Ureter (tissue), 1 donor: ENCODE measurements at places on chromosomes 2 and 18. TPM values are rescaled to one million over a fixed set of nuclear protein-coding genes. Genes with fewer than 3 reads are reported as not detected.
A peak's percentile ranks its signal among the peaks of the same experiment; 100 is the strongest.

MROH2A gene
- total RNA-seq = 9.3 TPM

NYAP2 gene
- 1.5 TPM for total RNA-seq

DSG4 gene
- not detected for total RNA-seq

SLC9A4 gene
- 23.5 TPM for total RNA-seq

DNA sequence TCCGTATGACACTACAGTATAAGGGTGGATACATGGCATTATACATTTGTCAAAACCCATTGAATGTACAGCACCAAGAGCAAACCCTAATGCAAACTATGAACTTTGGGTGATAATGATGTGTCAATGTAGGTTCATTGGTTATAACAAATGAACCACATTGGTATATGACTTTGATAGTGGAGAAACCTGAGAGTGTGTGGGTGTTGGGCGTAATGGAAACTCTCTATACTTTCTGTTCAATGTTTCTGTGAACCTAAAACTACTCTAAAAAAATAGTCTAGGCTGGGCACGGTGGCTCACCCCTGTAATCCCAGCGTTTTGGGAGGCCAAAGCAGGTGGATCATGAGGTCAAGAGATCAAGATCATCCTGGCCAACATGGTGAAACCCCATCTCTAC, 6.5 kb upstream of the ACTG2 start:
- no peak for DNase-seq

GRCh38 chr2:164363646-164364045, 257.6 kb downstream of the GRB14 start:
- no peak for DNase-seq

GRCh38 chr2:38508311-38509039, 94.3 kb downstream of the HNRNPLL start:
- peak; percentile 90 for DNase-seq

DNA sequence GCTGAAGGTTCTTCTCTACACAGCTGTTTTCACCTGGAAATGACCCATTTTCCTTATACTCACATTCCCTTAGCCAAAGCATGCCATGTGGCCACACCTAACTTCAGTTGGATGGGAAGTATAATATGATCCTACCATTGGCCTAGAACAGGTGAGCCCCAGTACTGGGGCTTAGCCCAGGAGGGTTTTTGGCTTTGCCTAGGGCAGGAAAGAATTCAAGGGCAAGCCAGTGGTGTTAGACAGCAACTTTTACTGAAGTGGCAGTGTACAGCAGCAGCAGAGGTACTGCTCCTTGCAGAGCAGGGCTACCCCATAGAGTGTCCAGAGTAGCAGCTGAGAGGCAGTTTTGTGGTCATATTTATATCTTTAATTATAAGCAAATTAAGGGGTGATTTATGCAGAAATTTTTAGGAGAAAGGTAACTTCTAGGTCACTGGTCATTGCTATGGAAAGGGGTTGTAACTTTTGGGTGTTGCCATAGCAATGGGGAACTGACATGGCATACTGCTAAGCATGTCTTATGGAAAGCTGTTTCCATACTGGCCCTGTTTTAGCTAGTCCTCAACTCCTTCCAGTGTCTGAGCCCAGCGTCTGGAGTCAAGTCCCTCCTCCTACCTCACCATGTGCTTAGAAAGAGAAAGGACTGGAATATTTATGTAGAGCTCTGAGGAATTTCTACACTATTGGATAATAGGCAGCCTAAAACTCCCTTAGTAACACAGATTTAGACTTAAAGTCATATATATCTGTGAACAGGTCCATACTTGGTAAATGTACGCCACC, 109.0 kb upstream of the DTNA start:
- DNase-seq = no peak

GRCh38 chr2:69291004-69291650, 95.9 kb downstream of the GFPT1 start:
- no peak for DNase-seq

DNA sequence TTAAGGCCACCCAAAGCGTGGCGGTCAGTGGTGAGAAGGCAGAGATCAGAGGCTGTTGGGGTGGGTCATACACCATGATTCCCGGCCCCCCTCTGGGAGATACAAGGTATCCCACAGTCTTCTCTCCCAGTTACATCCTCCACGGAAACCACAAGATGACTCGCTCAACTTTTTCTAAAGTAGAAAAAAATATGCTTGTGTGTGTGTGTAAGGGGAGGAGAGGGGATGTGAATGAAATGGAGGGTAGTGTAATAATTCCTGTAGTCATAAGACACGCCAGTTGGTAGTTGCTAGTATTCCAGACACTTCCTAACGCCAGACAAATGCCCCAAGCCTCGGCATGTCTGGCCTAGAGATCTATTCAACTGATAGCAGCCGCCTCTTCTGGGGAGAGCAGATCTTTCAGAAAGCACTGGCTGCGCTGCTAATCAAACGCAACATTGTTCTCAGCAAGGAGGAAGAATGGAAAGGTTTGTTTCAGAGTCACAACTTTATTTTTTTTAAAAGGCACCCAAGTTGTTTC, 143.5 kb downstream of the TGIF1 start:
- no peak for DNase-seq

GRCh38 chr2:8654483-8654882, 27.4 kb upstream of the ID2 start:
- no peak for DNase-seq

DNA sequence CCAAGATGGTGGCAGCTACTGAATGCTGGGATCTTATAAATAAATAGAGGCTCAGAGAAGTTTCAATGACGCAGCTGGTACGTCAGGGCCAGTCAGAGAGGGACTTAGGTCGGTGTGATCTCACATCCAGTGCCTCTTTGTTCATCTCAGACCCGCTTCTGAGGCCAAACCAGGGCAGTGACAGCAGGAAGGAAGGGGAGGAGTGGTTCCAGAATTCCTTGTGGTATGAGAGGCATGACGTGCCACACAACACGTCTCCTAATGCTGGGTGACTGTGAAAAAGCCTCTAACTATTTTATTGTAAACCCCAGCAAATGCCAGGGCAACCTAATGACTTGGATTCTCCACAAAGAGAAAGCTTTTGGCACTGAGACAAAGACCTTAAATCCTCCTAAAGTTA, 423.3 kb downstream of the LPIN1 start:
- no peak for DNase-seq

- no peak for DNase-seq
These were observed 6.5 kb downstream of the PREPL start for GRCh38 chr2:44354761-44355160.

- DNase-seq = no peak
These were observed 577.9 kb upstream of the GCFC2 start for GRCh38 chr2:76288598-76288997.

- no peak for DNase-seq
These were observed 90.8 kb downstream of the FAM124B start for GRCh38 chr2:224310943-224311625.

DNA sequence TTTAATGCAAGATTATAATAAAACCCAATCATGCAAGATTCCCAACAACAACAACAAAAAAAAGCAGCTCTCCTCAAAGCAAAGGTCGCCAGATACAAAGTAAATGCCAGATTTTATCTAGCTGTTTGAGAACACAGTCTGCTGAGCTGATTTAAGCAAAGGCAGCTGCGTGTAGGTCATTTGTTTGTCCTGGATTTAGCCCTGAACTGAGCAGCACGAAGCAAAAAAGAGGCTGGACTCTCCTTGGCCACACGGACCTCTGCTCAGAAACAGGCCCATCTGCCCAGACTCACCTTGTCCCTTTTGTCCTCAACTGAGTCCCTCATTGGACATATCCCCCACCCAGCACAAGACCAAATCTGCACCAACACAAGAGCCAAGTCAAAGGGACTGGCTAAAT, 91.5 kb downstream of the PID1 start:
- no peak for DNase-seq

GRCh38 chr2:102615620-102616436, 3.5 kb upstream of the SLC9A2 start:
- peak; percentile 60 for DNase-seq

DNA sequence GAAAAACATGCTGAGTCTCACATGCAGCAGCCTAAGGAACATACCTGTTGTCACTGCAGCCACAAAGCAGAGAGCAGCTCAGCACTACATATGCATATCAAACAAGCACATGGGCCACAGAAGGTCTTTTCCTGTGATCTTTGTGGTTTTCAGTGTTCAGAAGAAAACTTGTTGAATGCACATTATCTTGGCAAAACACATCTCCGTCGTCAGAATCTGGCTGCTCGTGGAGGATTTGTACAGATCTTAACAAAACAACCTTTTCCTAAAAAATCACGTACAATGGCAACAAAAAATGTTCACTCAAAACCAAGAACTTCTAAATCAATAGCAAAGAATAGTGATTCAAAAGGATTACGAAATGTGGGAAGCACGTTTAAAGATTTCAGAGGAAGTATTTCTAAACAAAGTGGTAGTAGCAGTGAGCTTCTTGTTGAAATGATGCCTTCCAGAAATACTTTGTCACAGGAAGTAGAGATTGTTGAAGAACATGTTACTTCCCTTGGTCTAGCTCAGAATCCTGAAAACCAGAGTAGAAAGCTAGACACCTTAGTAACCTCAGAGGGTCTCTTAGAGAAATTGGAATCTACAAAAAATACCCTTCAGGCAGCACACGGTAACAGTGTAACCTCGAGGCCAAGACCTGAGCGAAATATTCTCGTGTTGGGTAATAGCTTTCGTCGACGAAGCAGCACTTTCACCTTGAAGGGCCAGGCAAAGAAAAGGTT, 34.1 kb downstream of the ZNF407 start:
- no peak for DNase-seq

- no peak for DNase-seq
These were observed 166.2 kb upstream of the VRK2 start for GRCh38 chr2:57880446-57880845.

- DNase-seq = no peak
These were observed 210.4 kb downstream of the TMEM163 start for GRCh38 chr2:134508391-134508790.

DNA sequence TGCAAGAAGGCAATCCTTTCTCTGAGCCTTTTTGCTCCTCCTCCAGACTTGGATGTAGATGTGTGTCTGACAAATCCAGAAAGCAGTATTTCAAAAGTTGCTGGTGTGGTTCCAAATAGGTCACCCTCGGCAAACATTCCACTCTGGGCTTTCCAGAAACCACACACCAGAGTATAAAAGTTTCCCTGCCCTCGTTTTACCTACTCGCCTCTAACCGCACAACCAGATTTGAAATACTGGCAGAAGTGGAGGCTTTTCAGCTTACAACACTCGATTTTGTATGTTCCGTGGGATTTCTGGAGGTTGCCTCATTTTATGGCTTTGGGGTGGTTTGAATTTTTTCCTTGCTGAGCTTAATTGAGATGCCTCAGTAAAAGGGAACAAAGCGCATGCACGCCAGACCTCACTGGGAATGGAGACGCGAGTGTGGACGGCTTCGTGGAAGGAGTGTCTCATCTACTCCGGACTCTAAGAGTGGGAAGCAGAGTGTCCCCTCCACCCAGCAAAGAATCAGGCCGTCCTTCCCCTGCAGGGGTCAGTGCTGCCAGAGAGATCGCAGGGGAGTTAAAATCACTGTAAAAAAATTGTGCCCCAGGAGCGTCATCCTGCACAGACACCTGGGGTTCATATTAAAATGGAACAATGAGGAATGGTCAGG, 44.0 kb upstream of the RPL31 start:
- peak; percentile 65 for DNase-seq
